ENCODE measurements at places on chromosomes 6 and 20.

DNA sequence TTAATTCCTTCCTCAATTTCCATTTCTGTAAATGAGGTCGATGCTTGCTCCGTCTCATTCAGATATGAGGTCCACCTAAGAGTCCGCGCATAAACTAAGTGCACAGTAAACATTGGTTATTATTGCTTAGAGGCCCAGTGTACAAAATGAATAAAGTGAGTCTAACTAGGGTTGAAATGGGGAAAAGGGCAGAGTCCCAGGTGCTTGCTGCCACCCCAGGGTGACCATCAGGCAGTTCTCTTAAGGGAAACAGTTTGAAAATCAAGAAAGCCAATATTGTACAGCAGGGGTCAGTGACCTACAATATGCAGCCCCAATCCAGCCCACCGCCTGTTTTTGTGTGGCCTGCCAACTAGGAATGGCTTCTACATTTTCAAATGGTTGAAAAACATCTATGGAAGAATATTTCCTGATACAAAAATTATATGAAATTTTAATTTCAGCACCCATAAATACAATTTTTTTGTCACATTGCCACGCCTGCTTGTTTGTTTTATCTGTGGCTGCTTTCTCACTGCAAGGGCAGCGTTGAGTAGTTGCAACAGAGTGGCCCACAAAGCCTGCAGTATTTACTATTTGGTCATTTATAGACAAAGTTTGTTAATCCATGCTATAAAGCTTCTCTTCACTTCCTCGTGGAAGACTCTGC is 43.3 kb downstream of the SLC13A3 start:
- DNase-seq, result no peak

DNA sequence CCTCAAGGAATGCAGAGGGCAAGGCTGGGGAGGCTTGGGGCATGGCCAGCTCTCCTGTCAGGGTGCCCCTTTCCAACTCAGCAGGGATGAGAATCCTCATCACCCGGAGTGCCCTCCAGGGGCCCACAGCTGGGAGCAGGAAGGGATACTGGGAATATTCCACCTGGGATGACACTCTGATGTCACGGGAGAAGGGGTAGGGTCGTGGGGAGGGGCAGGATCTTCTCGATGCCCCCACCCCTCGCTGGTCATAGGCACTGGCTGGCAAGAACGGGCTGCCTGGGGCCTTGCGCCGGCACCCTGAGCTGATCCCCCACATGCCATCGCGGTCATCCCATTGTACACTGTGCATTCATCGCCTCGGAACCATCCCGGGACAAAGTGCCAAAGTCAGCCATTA is 10.6 kb upstream of the NXT1 start:
- no peak for DNase-seq

GRCh38 chr6:165983112-165984072 is 184.3 kb downstream of the TBXT start:
- no peak for DNase-seq

DNA sequence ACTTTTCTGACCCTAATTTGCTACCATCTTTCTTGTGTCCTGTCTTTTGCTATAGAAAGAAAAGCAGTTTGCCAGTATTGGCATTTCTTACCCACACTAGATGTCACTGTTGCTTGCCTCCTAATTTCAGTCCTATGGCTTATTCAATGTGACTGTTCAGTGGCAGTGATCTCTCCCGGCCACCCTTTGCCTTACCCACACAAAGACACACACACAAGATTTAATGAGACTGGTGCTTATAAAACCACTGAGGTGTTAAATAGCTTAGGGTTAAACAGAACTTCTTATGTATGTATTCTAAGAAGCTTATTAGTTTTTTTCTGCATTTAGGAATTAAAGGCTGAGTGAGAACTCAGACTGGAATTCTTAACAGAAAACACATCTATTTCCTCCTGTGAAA is 233.6 kb upstream of the ASCC3 start:
- no peak for DNase-seq

DNA sequence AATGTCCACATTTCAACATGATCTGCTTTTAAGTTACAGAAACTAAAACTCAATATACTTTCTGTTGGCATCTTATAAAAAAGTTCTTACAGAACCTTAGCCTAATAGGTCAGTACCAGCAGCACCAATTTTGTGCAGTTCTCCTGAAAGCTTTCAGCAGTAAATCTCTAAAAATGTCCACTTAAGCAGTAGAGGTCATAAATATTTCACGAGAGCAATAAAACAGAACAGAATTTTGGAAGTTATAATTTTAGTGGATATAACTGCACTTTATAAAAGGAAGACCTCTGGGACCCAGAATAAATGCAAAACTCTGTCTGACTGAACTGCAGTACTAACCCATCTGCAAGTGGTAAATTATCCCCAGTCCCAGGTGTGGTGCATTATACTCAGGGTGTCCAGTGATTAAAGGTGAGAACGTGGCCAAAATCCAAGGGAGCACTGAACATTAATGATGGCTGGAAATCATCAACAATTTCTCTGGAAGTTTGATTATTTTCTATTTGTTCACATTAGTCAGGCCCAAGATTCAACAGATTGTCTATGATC is 172.6 kb upstream of the RSPO3 start:
- DNase-seq, result no peak
